Forelimb muscle (tissue), 1 donor: ENCODE measurements at places on chromosomes 1 and 21. TPM values are rescaled to one million over a fixed set of nuclear protein-coding genes. Genes with fewer than 3 reads are reported as not detected.

CLCA1 gene
- polyA plus RNA-seq, result not detected

GRCh38 chr1:113269168-113269963 lies 120.9 kb upstream of the MAGI3 start:
- no peak for DNase-seq

DNA sequence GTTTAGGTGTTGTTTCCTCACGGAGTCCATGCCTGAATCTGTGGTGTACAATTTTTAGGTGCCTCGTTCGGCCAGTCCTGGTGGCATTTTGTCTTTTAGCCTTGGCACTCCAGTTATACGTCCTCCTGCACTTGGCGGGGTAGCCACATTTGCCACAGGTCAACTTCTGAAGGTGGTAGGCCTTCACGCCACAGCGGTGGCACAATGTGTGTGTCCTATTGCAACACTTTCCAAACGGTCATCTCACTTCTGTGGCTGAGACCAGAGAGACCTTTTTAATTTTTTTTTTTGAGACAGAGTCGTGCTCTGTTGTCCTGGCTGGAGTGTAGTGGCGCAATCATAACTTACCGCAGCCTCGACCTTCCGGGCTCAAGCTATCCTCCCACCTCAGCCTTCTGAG lies 49.1 kb downstream of the CAMTA1 start:
- no peak for DNase-seq

GRCh38 chr1:119564548-119564947 lies 57.5 kb downstream of the HSD3B1 start:
- no peak for DNase-seq
